Hematopoietic multipotent progenitor cell (in vitro differentiated cells): ENCODE measurements at places on chromosomes 11 and 22. TPM values are rescaled to one million over a fixed set of nuclear protein-coding genes. Genes with fewer than 3 reads are reported as not detected.

- DNase-seq, result no peak
Measured at GRCh38 chr11:125494974-125495725, 915 bp downstream of the FEZ1 start.

- no peak for DNase-seq
Measured at GRCh38 chr11:46616551-46617133, 385 bp downstream of the HARBI1 start.

- peak; percentile 8 for DNase-seq
Measured at GRCh38 chr11:2074266-2074825, 64.8 kb downstream of the IGF2 start.

DNA sequence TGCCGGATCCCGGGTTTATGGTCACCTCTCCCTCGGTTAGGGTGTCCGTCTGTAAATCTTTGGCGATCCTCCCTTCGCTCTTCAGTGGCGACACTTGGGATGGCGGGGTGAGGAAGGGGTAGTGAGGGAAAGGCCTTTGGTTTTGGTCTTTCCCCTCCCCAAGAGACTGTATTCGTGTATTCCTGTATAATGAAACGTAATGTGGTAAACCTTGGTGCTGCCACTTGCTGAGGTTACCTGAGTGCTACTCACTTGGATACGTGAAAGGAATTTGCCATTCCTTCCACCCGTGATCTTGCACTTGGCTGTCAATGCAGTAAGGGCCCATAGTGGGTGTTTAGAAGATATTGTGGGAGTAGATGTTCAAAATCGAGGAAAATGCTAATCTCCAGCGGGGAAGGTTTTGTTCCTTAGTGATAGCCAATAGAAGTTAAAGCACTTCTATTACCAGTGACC is 578 bp upstream of the NUP160 start:
- no peak for DNase-seq

- no peak for DNase-seq
Measured at GRCh38 chr11:33658195-33658900, 42.3 kb downstream of the C11orf91 start.

GRCh38 chr22:16965560-16965959 is 42.5 kb downstream of the GAB4 start:
- DNase-seq, result no peak

GRCh38 chr11:36478700-36479329 is 31.3 kb downstream of the TRAF6 start:
- DNase-seq, result no peak

DNA sequence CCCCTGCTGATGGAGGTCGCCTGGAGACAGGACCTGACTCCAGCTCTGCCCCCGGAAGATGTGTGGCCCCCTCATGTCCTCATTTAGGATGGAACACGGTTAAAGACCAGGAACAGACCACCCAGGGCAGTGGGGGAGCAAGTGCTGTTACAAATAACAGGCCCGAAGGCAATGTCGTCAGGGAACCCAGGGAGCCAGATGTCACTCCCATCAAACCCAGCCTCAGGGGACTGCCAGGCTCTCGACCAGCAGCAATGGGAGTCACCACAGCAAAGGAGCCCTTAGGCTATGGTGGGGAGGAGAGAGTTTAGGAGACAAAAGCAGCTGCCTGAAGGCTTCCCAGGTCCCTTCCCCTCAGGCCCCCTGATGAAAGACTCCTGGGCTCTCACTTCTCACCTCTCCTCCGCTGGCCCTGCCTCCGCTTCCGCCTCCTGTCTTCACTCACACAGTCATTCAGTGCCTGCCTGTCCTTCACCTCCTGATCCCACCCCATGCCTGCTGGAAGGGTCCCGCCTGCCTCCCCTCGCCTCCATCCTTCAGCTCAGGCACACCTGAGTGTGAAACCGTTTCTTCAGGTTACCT is 4.4 kb downstream of the RPS19BP1 start:
- DNase-seq, result no peak

- no peak for DNase-seq
Measured at GRCh38 chr11:10289765-10290380, 4.1 kb downstream of the SBF2 start.

GRCh38 chr11:72962084-72962483 is 147.9 kb downstream of the ATG16L2 start:
- no peak for DNase-seq

DNA sequence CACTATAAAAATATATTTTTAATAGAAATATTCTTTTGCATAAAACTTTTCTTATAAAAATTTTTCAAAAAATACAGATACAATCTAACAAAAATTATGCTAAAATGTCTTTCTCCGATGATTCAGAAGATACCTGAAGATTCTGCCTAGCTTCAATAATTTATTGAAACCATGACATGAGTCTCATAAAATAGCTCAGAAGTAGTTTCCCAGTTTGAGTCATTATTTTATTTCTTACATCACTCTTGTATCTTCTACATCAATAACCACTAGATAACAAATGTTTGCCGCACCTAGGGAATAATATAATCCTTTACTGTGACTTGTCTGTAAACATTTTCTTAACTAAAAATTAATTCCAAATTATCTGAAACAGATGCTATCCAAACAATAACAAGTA is 158.6 kb downstream of the FCHSD2 start:
- DNase-seq, result no peak

GRCh38 chr11:86288776-86289507 is 13.1 kb upstream of the HIKESHI start:
- no peak for DNase-seq

GRCh38 chr11:101188173-101188572 is 58.6 kb upstream of the PGR start:
- DNase-seq, result no peak

- no peak for DNase-seq
Measured at GRCh38 chr11:20964985-20965384, 295.6 kb downstream of the NELL1 start.

DNA sequence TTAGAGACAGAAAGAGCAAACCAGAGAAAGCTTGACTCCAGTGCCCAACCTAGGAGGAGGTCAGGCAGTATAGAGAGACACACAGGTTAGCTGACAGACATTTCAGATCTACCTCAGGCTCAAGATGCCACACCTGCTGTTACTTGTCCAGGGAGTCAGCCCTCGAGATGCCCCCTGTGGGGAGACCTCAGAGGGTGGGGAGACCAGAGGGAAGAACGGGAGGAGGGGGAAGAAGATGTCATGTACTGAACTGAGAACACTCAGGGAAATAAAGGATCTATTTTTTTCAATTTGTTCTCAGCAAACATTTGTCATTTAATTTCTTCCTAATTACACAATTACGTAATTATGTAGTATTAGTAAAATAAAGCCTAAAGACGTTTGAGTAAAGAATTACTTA is 196.3 kb upstream of the CADM1 start:
- DNase-seq, result no peak

DNA sequence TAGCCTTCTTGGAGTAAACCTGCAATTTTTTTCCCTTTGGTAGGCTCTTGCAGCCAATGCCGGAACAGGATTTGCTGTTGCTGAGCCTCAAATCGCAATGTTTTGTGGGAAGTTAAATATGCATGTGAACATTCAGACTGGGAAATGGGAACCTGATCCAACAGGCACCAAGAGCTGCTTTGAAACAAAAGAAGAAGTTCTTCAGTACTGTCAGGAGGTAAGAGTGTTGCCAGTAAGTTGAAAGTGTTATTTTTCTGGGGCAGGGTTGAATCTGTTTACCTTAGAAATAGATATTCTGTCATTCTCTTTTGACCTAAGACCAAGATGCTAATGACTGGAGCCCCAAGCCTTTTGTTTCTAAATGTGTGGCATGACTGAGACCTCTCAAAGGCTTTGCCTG is 39.7 kb downstream of the APLP2 start:
- no peak for DNase-seq

DNA sequence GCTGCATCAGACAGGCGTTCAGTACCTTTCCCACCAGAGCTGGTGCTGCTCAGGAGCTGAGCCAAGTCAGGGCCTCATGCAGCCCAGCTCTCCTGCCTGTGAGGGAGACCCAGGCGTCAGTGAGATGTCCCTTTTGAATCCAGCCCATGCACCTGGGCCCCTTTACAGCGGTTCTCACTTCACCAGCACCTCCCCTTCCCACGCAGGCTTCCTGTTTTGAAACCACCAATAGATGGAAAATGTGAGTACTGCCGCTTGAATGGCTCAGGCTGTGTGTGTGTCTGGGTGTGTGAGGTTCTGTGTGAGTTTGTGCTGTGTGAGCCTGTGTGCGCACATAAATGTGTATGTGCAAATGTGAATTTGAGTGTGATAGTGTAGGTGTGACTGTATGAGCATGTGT is 88.4 kb downstream of the UBASH3B start:
- DNase-seq, result peak; percentile 93

DNA sequence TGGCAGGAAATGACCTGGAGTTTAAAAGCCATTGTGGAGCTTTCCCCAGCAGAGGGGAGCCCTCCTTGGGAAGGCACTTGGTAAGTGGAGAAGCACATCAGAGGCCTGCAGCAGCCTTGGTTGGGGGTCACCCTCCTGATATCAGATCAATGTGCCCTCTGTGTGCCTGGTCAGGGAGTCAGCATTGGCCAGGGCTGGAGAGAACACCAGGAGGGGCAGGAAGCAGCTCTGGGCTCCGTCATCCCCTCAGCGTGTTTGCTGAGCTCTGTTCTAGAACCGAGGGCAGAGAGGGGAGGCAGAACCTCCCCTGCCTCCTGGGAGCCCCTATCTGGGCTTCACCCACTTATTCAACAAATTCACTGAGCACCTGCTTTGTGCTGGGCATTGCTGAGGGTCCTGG is 846.0 kb downstream of the TBC1D22A start:
- no peak for DNase-seq

GRCh38 chr11:111459506-111460270 is 52.5 kb downstream of the BTG4 start:
- DNase-seq, result no peak

DNA sequence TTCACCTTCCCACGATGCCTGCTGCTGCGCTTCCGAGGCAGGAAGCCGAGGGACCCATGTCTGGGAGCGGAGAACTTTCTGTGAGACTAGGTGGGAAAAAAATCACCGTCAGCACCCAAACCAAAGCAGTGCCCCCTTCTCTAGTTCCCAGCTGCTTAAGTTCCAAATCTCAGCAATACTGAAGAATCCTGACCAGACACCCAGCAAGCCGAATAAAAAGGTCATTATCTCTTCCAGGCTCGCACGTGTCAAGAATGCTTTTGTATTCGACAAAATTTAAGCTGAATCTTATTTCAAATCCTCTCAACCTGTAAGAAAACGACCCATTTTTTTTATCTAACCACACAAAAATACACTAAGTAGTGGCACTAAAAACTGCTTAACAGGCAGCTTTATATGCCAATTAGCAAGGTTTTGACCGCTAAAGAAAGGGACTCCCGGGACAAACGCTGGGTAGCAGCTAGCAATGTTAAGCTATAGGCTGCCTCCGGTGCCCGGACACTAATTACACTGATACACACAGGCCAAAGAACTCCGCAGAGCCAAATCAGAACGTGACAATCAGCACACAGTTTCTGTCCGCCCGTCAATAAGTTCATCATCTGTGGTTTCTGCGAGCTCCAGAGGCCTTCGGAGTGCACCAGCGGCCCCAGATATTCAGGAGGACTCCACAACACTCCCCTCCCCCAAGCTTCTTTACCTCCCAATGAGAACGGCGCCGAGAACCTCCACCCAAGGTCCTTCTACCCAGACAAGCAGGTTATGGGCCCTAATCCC is 728 bp downstream of the RPL3 start:
- DNase-seq, result no peak

DNA sequence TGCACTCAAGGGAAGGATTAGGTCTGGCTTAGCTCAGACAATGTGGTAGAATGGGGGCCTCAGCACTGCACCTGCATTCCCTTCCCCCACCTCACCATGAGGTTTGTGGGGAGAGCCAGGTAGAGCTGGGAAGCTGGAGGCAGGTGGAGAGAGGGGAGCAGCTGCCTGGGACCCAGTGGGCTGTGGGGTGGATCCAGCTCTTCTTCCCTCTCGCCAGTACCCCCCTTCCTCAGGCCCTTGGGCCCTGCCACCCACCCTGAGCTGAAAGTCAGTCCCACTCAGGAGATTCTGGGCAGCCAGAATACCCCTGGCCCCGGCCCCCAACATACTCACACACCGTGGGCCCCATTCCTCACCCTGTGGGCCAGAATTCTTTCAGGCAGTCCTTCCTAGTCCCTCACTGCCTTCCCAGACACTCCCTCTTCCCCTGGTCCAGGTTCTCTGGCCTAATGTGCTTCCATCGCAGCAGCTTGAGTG is 3.1 kb upstream of the POLD4 start:
- no peak for DNase-seq

- DNase-seq, result peak; percentile 69
Measured at GRCh38 chr11:64767344-64768299, 7.8 kb upstream of the PYGM start.

DNA sequence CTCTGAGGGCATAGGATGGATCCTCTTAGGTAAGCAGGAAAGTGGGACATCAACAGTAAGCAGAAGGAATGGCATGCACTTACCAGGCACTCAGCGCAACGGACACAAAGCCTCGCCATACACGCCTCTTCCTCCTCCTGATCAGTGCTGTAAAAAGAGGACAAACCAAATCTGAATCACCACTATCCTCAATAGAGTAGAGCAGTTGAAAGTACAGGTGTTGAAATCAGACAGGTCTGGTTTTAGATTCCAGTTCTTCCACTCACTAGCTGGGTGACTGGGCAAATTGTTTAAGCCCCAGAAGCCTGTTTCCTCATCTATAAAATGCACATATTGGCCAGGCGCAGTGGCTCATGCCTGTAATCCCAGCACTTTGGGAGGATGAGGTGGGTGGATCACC is 8.6 kb upstream of the JAML start:
- no peak for DNase-seq

DNA sequence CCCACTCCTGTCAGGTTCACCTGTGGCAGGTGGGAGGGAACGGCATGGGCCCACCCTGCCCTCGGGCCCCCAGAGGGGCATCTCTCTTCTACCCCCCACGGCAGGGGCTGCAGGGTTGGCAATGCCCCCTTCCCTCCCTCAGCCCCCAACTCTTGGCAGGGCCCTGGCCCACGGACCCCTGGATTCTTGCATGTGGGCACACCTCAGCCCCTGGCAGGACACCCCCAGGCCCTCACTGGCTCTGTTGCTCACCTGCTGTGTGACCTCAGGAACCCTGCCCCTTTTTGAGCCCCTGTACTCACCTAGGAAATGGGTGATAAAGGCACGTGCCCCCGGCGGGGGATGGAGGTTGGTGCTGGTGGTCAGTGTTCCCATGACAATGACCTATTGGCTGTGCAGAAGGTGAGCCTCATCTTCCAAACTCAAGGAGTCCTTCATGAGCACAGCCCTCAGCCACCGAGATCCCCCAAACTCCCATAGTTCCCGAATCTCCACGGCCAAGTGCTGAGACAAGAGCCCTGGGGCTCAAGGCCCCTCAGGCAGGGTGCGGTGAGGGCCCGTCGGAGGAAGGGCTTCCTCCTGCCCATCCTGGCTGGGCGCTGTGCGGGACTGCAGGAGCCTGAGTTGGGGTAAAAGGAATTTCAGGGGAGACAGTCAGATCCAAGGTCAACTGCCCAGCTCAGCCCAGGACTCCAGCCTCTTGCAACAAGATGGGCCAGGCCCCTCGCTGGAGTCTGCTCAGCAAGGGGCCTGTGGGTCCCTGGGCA is 198.2 kb downstream of the IGLL1 start:
- no peak for DNase-seq

MIEF1 gene
- 19.7 TPM for total RNA-seq

MMP7 gene
- 1.3 TPM for total RNA-seq

LAYN gene
- 0.27 TPM for total RNA-seq

POU2AF3 gene
- total RNA-seq, result not detected

CBL gene
- 7.8 TPM for total RNA-seq

MOV10L1 gene
- 0.27 TPM for total RNA-seq

CATSPERZ gene
- total RNA-seq, result not detected

PHLDB1 gene
- total RNA-seq, result 4.0 TPM

C22orf31 gene
- total RNA-seq, result not detected

DCHS1 gene
- total RNA-seq, result 22.4 TPM

HBG1 gene
- not detected for total RNA-seq
